ENCODE measurements at places on chromosomes 16 and 17. TPM values are rescaled to one million over a fixed set of nuclear protein-coding genes. Genes with fewer than 3 reads are reported as not detected.

The MYH13 gene
- not detected for total RNA-seq

The FOXL1 gene
- total RNA-seq = not detected

The GDPD3 gene
- 14.1 TPM for total RNA-seq

The EEF2K gene
- total RNA-seq = 24.4 TPM

The BMERB1 gene
- 2.3 TPM for total RNA-seq

The C17orf50 gene
- not detected for total RNA-seq

The OR3A3 gene
- total RNA-seq = not detected

The PCGF2 gene
- total RNA-seq = 0.38 TPM

The KCNG4 gene
- total RNA-seq = not detected

The DHRS7C gene
- not detected for total RNA-seq

The ANKRD13B gene
- total RNA-seq = 7.2 TPM

The CCL18 gene
- not detected for total RNA-seq

The CCDC144A gene
- 7.5 TPM for total RNA-seq

The KRT40 gene
- total RNA-seq = not detected

The ASPHD1 gene
- total RNA-seq = not detected

The GINS2 gene
- total RNA-seq = 28.3 TPM

The DNAJC7 gene
- total RNA-seq = 79.6 TPM

The ALDH3A2 gene
- total RNA-seq = 22.6 TPM

Measured in activated naive CD4-positive, alpha-beta T cell treated with anti-CD3 and anti-CD28 coated beads, Interleukin-2, amount 10 ng/mL, durations not matched to agents 5 hours and 36 hours (primary cell).